Endodermal cell (in vitro differentiated cells): ENCODE measurements at places on chromosomes 2 and 18.

DNA sequence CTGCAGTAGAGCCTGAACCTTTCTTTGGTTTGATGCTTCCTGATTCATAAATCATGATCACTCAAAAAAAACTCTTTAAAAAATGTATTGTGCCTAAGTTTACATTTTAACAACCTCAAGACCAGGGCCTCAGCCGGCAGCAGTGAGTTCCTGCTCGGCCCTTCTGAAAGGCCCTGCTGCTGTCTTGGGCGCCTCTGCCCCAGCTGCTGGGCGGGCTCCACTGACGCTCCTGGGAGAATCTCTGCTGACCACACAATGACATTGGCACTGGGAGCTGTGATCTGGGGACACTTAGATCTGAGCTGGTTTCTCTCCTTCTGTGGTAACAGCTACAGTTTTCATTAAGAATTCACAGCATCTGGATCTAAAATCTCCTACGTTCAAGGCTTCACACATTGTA is 25.7 kb downstream of the TPO start:
- H3K27me3 ChIP-seq, result no peaks in the 10 kb centered on the region
- H3K36me3 ChIP-seq, result no peaks in the 10 kb centered on the region
- no peak overlapping the region for H3K4me3 ChIP-seq
- no peak for DNase-seq
- H3K4me1 ChIP-seq, result no peaks in the 10 kb centered on the region

- H3K27ac ChIP-seq, result no peak overlapping the region
- H3K4me1 ChIP-seq, result no peaks in the 10 kb centered on the region
- H3K27me3 ChIP-seq, result no peaks in the 10 kb centered on the region
- no peak overlapping the region for H3K4me3 ChIP-seq
- H3K36me3 ChIP-seq, result no peaks in the 10 kb centered on the region
Observed at GRCh38 chr2:25559148-25559547, 114.2 kb downstream of the DTNB start.

DNA sequence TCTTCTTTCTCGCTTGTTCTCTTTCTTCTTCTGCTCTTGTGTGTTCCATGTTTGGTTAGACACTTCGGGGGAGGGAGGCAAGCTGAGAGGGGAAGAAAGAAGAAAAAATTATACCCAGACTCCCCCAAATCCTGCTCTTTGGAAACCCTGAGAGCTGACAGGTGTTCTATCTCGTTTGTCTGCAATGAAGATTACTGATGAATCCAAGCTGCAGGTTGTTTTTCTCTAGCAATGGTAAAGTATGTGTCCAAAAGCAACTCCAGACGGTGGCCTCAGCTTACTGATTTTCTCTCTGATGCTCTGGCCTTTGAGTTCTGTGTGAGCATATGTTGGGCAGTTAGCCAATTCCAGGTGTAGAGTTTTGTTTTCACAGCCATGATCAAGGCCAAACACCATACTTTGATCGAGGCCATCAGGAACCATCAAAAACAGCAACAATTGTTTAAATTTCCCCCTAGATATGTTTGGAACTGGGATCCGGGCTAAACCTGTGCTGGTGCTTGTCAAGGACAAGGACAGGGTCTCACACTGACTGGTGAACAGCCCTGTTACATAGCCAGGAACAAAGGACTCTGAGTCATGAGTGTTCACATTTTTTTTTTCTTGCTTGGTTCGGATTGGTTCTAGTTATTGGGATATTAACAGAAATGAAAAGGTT is 142.0 kb downstream of the PRKCE start:
- H3K4me1 ChIP-seq, result no peaks in the 10 kb centered on the region
- no peak overlapping the region for H3K4me3 ChIP-seq
- no peak overlapping the region for H3K27ac ChIP-seq
- no peak for DNase-seq

- H3K4me3 ChIP-seq, result no peak overlapping the region
- no peaks in the 10 kb centered on the region for H3K27me3 ChIP-seq
- peak; percentile 70 for DNase-seq
- no peaks in the 10 kb centered on the region for H3K36me3 ChIP-seq
- H3K4me1 ChIP-seq, result no peaks in the 10 kb centered on the region
Observed at GRCh38 chr18:46536215-46536874, 120.7 kb downstream of the LOXHD1 start.

- no peaks in the 10 kb centered on the region for H3K27me3 ChIP-seq
- no peak for DNase-seq
- H3K4me1 ChIP-seq, result no peaks in the 10 kb centered on the region
- H3K27ac ChIP-seq, result no peak overlapping the region
Observed at GRCh38 chr18:76720683-76721082, 101.7 kb upstream of the ZNF236 start.

- H3K4me3 ChIP-seq, result no peak overlapping the region
- H3K36me3 ChIP-seq, result no peaks in the 10 kb centered on the region
- H3K4me1 ChIP-seq, result peaks cover 9% of the 10 kb centered on the region
- no peak for DNase-seq
Observed at GRCh38 chr18:79792988-79793355, 4.8 kb upstream of the KCNG2 start.

GRCh38 chr2:236676136-236676873 is 106.7 kb downstream of the ACKR3 start:
- no peak overlapping the region for H3K4me3 ChIP-seq
- DNase-seq, result no peak
- H3K4me1 ChIP-seq, result peaks cover 7% of the 10 kb centered on the region
- no peak overlapping the region for H3K27ac ChIP-seq
- H3K27me3 ChIP-seq, result no peaks in the 10 kb centered on the region

DNA sequence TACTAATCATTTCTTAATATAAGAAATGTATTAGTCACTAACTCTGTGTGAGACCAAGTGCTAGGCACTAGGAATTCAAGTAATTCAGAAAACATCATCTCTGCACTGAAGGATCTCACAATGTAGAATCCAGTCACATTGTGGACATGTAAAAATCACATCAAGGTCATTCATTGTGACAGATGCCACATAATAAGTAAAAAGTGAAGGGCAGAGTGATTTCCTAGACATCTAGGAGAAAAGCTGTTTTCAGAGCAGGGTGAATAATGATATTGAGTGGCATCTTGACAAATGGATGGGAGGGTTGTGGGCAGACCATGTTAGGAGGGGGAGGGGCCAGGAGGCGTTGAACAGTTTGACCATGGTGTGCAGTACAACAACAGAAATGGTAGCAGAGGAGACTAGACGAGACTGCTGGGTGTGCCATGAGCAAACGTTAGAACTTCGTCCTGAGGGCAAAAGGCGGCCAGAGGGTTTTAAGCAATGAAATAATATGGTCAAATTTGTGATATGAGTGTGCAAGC is 93.8 kb downstream of the DTNA start:
- no peak overlapping the region for H3K27ac ChIP-seq
- no peaks in the 10 kb centered on the region for H3K36me3 ChIP-seq
- no peak for DNase-seq
- H3K4me3 ChIP-seq, result no peak overlapping the region
- no peaks in the 10 kb centered on the region for H3K27me3 ChIP-seq

DNA sequence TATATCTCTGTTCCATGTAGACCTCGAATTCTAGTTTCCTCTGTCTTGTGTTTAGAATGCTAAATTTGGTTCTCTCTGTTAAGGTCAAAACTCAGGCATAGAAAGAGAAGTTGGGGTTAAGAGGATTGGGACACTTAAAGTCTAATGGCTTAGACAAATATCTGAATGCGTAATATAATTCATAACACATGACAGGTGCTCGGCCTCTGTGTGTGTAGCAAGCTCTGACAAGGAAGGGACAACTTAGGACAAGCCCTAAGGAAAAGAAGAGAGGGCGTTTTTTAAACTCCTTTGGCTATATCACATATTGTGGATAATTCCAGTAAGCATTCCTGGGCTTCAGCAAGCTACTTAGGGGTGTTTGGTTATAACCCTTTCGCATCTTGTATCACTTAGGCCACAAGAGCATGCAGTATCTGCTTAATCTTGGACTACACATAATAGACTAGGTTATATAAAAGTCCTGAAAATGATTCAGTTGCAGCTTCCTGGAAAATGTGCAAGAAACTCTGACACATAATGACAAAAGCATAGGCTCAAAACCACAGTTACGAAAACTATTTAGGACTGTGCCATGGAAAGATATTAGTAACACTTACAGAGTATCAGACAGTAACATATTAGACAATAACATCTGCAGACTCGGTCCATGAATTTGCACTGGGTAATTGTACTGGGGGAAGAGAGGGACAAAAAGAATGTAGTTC is 16.1 kb upstream of the CREB1 start:
- no peak for DNase-seq
- H3K4me1 ChIP-seq, result no peaks in the 10 kb centered on the region
- H3K36me3 ChIP-seq, result no peaks in the 10 kb centered on the region
- H3K27ac ChIP-seq, result no peak overlapping the region
- no peak overlapping the region for H3K4me3 ChIP-seq
- H3K27me3 ChIP-seq, result no peaks in the 10 kb centered on the region

DNA sequence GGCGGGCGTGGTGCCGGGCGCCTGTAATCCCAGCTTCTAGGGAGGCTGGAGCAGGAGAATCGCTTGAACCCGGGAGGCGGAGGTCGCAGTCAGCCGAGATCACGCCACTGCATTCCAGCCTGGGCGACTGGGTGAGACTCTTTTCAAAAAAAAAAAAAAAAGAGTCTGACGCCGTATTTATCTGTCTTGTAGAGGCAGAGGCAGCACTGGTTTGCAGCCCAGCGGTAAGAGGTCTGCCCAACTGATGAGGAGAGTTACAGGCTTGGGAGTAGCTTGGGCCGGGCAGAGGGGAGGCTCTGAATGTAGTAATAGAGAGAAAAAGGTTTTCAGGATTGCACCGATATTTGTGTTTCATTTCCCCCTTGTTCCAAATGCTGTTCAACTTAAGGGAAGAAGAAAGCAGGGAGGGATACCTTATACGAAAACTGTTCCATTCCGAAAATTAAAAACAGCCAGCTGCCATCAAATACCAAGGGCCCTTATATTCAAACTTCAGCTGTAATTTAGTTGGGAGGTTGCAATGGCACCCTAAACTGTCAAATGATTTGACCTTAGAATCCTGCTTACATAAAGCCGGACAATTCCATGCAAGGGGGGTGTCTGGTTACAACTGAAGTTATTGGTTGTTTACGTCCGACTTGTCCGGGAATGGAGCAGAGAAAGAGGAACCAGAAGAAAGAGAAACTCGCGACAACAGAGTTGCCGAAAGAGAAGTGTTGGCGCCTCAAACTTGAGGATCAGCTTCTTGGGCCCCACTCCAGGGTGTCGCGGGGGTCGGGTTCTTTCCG is 9.2 kb upstream of the SP9 start:
- H3K27ac ChIP-seq, result no peak overlapping the region
- H3K27me3 ChIP-seq, result peaks cover 52% of the 10 kb centered on the region
- DNase-seq, result peak; percentile 53
- peaks cover 3% of the 10 kb centered on the region for H3K4me1 ChIP-seq
- peak overlapping the region; percentile 81 for H3K4me3 ChIP-seq

DNA sequence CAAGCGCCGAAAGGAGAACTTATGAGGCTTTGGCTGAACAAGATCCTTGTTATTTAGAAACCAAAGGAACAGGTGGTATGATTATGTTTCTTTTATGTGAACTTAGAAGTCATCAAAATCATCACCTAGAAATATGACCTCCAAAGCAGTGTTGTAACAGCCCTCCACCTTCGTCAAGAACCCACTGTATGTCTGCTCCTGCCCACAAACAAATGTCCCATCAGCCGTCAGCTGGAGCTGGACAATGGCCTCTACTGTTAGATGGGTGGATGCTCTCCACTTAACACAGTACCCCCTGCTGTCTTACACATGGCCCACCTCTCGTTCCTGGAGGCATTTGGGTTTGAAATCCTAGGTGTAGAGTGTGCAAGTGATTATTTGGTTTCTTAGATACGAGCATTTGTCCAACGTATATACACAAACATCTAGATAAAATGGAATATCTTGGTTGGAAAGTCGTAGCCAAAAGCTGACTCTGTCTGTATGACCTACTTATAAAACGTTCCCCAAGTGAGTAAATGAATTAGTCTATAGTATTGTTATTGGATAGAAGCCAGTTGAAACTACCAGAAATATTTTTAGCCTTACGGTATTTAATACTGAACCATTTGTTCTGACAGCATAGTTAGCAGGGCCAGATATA is 113.0 kb downstream of the CRIM1 start:
- peaks cover 71% of the 10 kb centered on the region for H3K36me3 ChIP-seq
- no peaks in the 10 kb centered on the region for H3K27me3 ChIP-seq
- no peaks in the 10 kb centered on the region for H3K4me1 ChIP-seq
- DNase-seq, result no peak

GRCh38 chr18:35703043-35703688 is 121.6 kb downstream of the GALNT1 start:
- H3K4me3 ChIP-seq, result no peak overlapping the region
- no peak for DNase-seq
- no peaks in the 10 kb centered on the region for H3K27me3 ChIP-seq
- H3K36me3 ChIP-seq, result peaks cover 40% of the 10 kb centered on the region
- H3K27ac ChIP-seq, result no peak overlapping the region

DNA sequence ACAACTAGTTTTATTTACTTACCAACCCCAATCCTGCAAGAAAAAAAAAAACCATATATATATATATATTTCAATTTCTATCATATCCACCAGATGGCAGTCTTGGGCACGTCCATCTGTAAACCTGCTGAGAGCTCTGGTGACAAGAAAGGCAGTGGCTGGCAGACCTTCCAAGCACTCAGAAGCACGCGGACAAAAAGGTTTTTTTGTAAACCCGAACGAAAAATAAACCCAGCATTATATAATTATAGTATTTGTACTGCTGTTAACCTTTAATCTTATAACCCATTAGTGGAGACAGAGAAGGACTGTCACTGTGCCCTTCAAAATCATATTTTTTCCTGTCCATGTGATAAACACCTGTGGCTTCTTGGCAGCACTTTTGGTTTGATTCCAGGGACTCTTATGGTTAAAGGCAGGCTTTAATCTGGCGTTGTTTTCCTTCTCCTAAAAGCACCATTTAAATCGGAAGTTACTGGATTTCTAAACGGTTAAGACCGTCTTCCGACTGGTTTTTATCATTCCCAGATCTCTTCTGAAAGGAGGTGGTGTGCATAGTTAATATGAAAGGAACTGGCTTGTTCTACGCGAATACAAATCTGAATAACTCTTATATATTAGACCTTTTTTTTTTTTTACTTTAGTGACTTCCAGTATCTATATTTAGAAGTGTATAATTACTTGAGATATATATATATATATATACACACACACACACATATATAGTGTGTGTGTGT is 31.0 kb upstream of the SLC3A1 start:
- no peak overlapping the region for H3K27ac ChIP-seq
- H3K4me3 ChIP-seq, result peak overlapping the region; percentile 49
- peak; percentile 79 for DNase-seq
- no peaks in the 10 kb centered on the region for H3K27me3 ChIP-seq
- H3K36me3 ChIP-seq, result no peaks in the 10 kb centered on the region

- no peaks in the 10 kb centered on the region for H3K4me1 ChIP-seq
- no peaks in the 10 kb centered on the region for H3K36me3 ChIP-seq
- H3K27me3 ChIP-seq, result no peaks in the 10 kb centered on the region
- no peak for DNase-seq
- no peak overlapping the region for H3K27ac ChIP-seq
- no peak overlapping the region for H3K4me3 ChIP-seq
Observed at GRCh38 chr18:24078391-24078790, 60.5 kb upstream of the CABYR start.

- DNase-seq, result no peak
- H3K27ac ChIP-seq, result no peak overlapping the region
- peak overlapping the region; percentile 50 for H3K4me3 ChIP-seq
- no peaks in the 10 kb centered on the region for H3K27me3 ChIP-seq
- peaks cover 23% of the 10 kb centered on the region for H3K36me3 ChIP-seq
- peaks cover 5% of the 10 kb centered on the region for H3K4me1 ChIP-seq
Observed at GRCh38 chr2:64128943-64129391, 15.3 kb downstream of the PELI1 start.

- H3K27ac ChIP-seq, result peak overlapping the region; percentile 47
- peaks cover 9% of the 10 kb centered on the region for H3K4me1 ChIP-seq
- H3K4me3 ChIP-seq, result no peak overlapping the region
Observed at GRCh38 chr2:9770308-9771100, 72.8 kb upstream of the TAF1B start.

- H3K4me1 ChIP-seq, result peaks cover 17% of the 10 kb centered on the region
- no peak overlapping the region for H3K27ac ChIP-seq
- DNase-seq, result no peak
- no peaks in the 10 kb centered on the region for H3K36me3 ChIP-seq
Observed at GRCh38 chr2:42067521-42067920, 19.7 kb downstream of the PKDCC start.
